ENCODE measurements at places on chromosomes 16 and 17.

- DNase-seq: no peak
Observed at GRCh38 chr16:50591209-50591608, 43.0 kb downstream of the NKD1 start.

DNA sequence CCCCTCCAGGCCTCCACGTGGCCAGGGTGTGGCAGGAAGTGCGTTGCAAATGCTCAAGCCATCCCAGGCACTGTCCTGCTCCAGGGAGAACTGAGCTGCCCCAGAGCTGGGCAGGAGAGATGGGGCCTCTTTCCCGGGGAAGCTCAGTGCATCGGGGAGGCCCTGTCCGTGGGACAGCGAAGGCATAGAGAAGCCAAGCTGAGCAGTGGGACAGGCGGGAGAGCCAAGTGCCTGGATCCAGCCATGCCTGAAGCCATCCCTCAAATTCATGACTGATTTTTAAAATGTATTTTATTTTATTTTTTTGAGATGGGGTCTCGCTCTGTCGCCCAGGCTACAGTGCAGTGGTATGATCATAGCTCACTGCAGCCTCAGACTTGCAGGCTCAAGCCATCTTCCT is 25.4 kb upstream of the SSTR5 start:
- DNase-seq: no peak

DNA sequence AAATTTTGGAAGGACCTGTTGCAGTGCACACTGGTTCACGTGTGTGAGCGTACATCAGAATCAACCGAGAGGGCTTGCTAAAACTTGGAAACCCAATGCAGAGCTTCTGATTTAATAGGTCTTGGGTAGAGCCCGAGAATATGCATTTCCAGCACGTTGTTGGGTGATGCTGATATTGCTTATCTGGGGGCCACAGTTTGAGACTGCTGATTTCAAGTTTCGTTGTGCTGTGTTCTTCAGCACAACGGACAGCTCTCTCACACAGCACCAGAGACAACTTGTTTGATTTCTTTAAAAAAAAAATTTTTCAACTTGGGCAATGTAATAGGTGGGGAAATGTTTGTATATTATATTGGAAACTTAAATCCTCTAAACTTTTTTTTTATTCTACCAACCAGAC is 9.4 kb downstream of the OR4D2 start:
- no peak for DNase-seq

GRCh38 chr17:1529863-1530262 is 13.5 kb upstream of the INPP5K start:
- DNase-seq: no peak

- DNase-seq: no peak
Observed at GRCh38 chr16:54022362-54022761, 264.2 kb downstream of the IRX3 start.

DNA sequence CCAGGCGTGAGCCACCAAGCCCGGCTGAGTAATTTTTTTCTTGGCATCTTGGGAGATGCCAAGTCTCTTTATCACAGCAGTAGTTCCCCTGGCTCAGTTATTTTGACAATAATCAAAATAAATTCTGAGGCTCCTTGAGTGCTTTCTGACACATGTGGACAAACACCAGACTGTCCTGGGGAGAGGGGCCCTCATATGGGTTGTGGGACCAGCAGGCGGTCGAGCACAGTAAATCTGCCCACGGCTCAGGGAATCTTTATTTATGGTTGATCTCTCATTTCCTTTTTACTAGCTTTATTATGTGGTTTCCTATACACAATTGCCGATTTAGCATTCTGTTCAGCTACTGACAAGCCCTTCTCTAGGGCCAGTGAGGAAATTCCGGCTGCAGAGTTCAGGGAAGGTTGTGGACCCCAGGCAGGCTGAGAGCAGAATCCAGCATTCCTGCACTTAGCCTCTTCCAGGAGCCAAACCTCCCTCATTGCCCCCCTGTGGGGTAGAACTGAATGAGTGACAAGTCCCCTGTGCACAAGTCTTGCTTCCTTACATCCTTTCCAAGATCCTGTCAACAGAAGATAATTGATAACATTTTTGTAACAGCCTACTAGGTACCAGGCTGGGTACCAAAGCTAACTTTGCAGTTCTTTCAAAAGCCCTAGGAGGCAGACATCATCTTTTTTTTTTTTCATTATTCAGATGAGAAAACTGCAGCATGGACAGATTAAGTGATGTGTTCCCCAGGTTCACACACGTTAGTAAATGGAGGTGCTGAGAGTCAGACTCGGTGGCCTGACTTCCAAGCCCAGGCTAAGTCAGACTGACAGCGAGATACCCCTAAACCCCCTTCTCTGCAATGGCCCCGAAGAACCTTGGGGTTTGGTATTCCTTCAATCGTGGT is 40.2 kb downstream of the HS3ST3B1 start:
- no peak for DNase-seq

DNA sequence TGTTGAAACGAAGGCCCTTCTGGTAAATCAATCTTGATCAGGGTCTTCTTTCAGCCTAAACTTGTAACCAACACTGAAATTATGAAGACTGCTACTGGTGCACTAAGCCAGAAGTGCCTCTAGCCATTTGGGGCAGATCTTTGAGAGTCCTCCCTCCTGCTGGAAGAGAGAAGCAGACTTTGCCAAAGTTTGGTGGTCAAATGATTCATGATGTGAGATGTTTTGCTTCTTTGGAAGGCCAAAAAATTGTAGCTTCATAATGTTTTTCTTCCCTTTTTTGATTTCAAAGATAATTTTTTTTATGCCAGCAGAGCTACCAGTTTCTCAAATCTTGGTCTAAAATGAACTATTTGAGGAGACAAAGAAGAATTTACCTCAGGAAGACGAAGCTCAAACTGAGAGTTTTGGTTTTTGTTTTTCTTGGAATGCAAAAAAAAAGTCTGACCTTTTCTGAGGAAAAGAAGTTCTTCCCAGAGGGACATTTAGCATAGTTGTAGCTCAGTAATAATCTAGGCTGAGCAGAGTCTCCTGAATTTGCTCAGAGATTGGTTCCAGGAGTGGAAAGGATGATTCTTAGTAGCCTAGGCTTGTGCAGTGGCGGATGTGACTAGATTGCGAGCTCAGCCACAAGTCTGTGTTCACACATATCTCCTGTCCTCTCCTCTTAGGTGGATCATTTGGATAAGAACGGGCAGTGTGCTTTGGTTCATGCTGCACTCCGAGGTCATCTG is 50.9 kb downstream of the CYB561 start:
- DNase-seq: no peak

DNA sequence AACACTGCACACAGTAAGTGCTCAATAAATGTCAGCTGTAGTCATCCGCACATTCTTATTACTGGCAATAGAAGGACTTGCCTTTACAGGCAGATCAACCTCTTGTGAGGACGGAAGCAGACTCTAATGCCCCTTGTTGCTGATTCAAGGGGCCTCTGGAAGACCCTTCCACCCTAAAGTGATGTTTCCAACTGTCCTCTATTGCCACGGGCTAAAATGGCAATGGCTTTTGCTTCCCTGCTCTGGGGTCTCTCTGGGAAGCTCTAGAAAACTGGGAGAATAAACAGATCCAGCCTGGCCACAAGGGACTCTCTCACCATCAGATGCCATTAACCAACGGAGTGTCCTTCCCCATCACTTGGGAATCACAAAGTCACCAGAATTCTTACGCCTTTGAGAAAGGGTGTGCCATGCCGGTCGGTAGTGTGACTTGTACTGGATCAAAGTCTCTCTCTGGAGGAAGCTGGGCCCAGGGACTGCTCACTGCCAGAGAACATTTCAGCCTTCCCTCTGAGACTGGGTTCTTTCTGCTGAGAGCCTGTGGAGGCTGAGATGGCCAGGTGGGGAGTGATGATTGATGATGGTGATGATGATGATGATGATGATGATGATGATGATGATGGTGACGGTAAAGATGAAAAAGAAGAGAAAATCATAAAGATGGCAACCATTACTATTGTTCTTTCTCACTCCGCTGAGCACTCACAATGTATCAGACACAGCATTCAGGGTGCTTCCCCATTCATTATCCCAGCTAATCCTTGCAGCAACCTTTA is 146.8 kb downstream of the CYLD start:
- no peak for DNase-seq

GRCh38 chr16:7946142-7946541 is 613.5 kb downstream of the RBFOX1 start:
- no peak for DNase-seq

GRCh38 chr16:20865420-20866131 is 34.6 kb downstream of the DCUN1D3 start:
- DNase-seq: no peak

- no peak for DNase-seq
Observed at GRCh38 chr17:43733956-43734355, 24.6 kb downstream of the SOST start.

- peak; percentile 30 for DNase-seq
Observed at GRCh38 chr17:7884581-7885366, 3.8 kb upstream of the CHD3 start.

- no peak for DNase-seq
Observed at GRCh38 chr17:38587947-38588787, 17.6 kb downstream of the SRCIN1 start.

GRCh38 chr16:67760206-67760955 is 41.3 kb upstream of the GFOD2 start:
- DNase-seq: no peak

GRCh38 chr17:48910370-48910769 is 2.2 kb downstream of the UBE2Z start:
- DNase-seq: no peak

- no peak for DNase-seq
Observed at GRCh38 chr16:15493466-15494180, 59.2 kb downstream of the BMERB1 start.

DNA sequence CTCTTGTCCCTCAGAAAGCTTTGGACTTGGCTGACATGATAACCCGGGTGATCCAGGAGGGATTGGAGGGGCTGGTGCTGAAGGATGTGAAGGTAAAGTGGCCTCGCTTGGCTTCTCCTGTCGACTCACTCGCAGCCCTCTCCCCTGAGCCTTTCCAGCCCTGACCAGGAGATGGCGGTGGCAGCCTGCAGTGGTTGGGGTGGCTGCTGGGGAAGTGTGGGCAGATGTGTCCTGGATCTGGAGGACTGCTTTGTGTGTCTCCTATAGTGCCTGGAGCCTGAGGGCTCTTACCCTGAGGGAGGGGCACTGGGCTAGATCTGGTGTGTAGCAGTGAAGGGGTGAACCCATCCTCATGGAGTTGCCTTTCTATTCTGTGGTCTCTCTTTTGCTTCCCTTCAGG is 17.9 kb downstream of the LIG3 start:
- peak; percentile 62 for DNase-seq

- DNase-seq: peak; percentile 46
Observed at GRCh38 chr17:76408037-76408849, 23.8 kb downstream of the SPHK1 start.

DNA sequence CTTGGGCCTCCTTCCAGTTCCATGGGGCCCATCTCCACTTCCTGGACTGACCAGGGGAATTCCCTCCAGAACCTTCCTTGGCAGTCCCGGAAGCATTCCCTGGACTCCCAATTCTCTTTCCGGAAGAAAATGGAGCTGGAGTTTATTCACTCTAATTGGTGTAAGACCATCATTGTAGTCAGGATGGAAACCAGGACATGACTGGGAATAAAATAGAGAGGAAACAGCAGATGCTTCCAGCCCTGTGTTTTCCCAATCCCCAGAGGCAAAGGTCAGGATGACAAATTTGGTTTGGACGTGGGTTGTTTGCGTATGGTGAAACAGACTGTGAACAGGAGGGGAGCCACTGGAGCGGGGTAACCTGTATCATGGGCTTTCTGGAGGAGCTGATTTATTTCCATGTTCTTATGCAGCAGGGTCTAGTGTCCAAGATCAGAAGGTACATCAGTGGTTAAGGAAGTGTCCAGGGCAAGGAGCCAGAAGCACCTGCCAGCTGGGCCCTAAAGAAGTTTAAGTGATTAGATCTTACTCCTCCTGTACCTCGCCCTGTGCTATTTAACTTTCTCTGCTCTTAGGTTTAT is 8.5 kb upstream of the LONP2 start:
- DNase-seq: no peak

GRCh38 chr16:66874079-66874775 is 6.1 kb upstream of the PDP2 start:
- no peak for DNase-seq

DNA sequence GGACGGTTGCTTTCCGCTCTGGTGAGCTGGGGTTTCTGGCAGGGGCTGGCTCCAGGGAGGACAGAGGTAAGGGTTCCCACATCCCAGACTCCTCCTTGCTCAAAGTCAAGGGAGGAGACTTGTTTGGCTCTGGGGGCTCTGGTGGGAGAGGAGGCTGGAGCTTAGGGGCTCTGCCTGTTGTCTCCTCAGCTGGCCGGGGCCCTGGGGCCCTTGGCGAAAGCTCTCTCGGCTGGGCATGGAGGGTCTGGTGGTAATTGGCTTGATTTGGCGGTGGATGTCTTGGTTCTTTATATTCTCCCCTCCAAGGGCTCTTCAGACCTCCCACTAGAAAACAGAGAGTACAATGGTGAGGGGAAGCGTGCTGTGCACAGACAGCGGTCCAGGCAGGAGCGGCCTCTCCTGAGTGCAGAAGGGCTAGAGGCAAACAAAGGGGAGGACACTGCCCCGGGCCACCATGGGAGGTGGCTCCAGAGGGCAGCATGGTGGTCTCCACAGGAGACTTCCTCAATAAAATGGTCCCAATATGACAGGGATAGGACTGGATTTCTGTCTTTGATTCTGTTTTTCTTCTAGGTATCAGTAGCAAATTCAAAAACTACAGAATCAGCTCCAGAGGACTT is 5.7 kb upstream of the SPATA32 start:
- no peak for DNase-seq

- DNase-seq: no peak
Observed at GRCh38 chr16:2090777-2091546, 43.2 kb downstream of the TSC2 start.

Measured in activated T-helper 1 cell treated with Interleukin-2 at 50 U/mL for 16 hours (primary cell).